ENCODE measurements at places on chromosomes 3 and 15. TPM values are rescaled to one million over a fixed set of nuclear protein-coding genes. Genes with fewer than 3 reads are reported as not detected.

CCR8 gene
- total RNA-seq = not detected

RAB8B gene
- total RNA-seq = 126 TPM

GHSR gene
- total RNA-seq = not detected

CD200 gene
- total RNA-seq = 4.0 TPM

CFAP92 gene
- total RNA-seq = 1.1 TPM

TMEM207 gene
- not detected for total RNA-seq

RGMA gene
- total RNA-seq = 0.46 TPM

SLC2A2 gene
- total RNA-seq = 0.09 TPM

FOXB1 gene
- not detected for total RNA-seq

SAMD7 gene
- total RNA-seq = not detected

CCR4 gene
- total RNA-seq = under 0.01 TPM

CPLX3 gene
- not detected for total RNA-seq

SLC26A6 gene
- total RNA-seq = 31.1 TPM

TIMP4 gene
- 5.1 TPM for total RNA-seq

DPPA2 gene
- not detected for total RNA-seq

HIGD2B gene
- total RNA-seq = not detected

RSRC1 gene
- total RNA-seq = 31.7 TPM

TNNC1 gene
- 1.8 TPM for total RNA-seq

CD276 gene
- 104 TPM for total RNA-seq

B3GALNT1 gene
- 10.6 TPM for total RNA-seq

DUOXA2 gene
- total RNA-seq = not detected

PAQR5 gene
- 9.6 TPM for total RNA-seq

ITGA11 gene
- 55.0 TPM for total RNA-seq

MESP2 gene
- total RNA-seq = 0.57 TPM

APOD gene
- total RNA-seq = 0.43 TPM

PPARG gene
- total RNA-seq = 16.2 TPM
